ENCODE measurements at places on chromosomes 3 and 15. TPM values are rescaled to one million over a fixed set of nuclear protein-coding genes. Genes with fewer than 3 reads are reported as not detected.

Gene IQCH
- 0.10 TPM for total RNA-seq

Gene AADAC
- not detected for total RNA-seq

Gene TTC21A
- total RNA-seq: 1.8 TPM

Gene RABL3
- total RNA-seq: 19.5 TPM

Gene VPS39
- total RNA-seq: 66.2 TPM

Gene SCN11A
- total RNA-seq: 0.05 TPM

Gene SQOR
- total RNA-seq: 193 TPM

Gene FBXO40
- total RNA-seq: not detected

Gene EPHB1
- 0.62 TPM for total RNA-seq

Gene STX19
- total RNA-seq: not detected

Gene TMEM207
- not detected for total RNA-seq

Gene CAPN7
- total RNA-seq: 47.8 TPM

Gene SERPINI2
- not detected for total RNA-seq

Gene DUSP7
- 19.4 TPM for total RNA-seq

Data from natural killer cell treated with Interleukin-12 subunit alpha and Interleukin-12 subunit beta and Interleukin-15 and Interleukin-18, amount 100 ng/mL, for 72 hours (primary cell).